ENCODE measurements at places on chromosomes 7 and 10. TPM values are rescaled to one million over a fixed set of nuclear protein-coding genes. Genes with fewer than 3 reads are reported as not detected.

MMRN2 gene
- total RNA-seq, result 1.5 TPM

SEMA3C gene
- 53.5 TPM for total RNA-seq

AMZ1 gene
- total RNA-seq, result 0.08 TPM

OR2A7 gene
- total RNA-seq, result not detected

TDRD1 gene
- not detected for total RNA-seq

FOXP2 gene
- not detected for total RNA-seq

RNF148 gene
- not detected for total RNA-seq

SMO gene
- total RNA-seq, result 13.8 TPM

ATRNL1 gene
- 0.12 TPM for total RNA-seq

TET1 gene
- 0.71 TPM for total RNA-seq

AGMO gene
- total RNA-seq, result 0.92 TPM

ZNF438 gene
- total RNA-seq, result 1.9 TPM

FGFR2 gene
- 0.27 TPM for total RNA-seq

CYTH3 gene
- 32.7 TPM for total RNA-seq

PCDH15 gene
- total RNA-seq, result not detected

HHEX gene
- 11.3 TPM for total RNA-seq

CALHM3 gene
- total RNA-seq, result 0.22 TPM

HABP2 gene
- 0.14 TPM for total RNA-seq

CRHR2 gene
- 0.05 TPM for total RNA-seq

EIF5AL1 gene
- 2.1 TPM for total RNA-seq

MYO1G gene
- total RNA-seq, result 0.33 TPM

OPN4 gene
- total RNA-seq, result not detected

ARHGAP12 gene
- 21.3 TPM for total RNA-seq

AKR1D1 gene
- 0.08 TPM for total RNA-seq

PHF14 gene
- total RNA-seq, result 22.6 TPM

COBL gene
- 3.2 TPM for total RNA-seq

OIT3 gene
- total RNA-seq, result not detected

NKX2-3 gene
- not detected for total RNA-seq

LRCH4 gene
- 10.2 TPM for total RNA-seq

HTR5A gene
- not detected for total RNA-seq

FAM24B gene
- total RNA-seq, result 12.1 TPM

TWIST1 gene
- total RNA-seq, result 2.8 TPM

MMS19 gene
- 53.6 TPM for total RNA-seq

C10orf67 gene
- 0.09 TPM for total RNA-seq

CFAP69 gene
- 2.2 TPM for total RNA-seq

Data from A549 treated with dexamethasone at 1 μM for 4 hours (cell line).